ENCODE measurements at places on chromosomes 1 and 21.

DNA sequence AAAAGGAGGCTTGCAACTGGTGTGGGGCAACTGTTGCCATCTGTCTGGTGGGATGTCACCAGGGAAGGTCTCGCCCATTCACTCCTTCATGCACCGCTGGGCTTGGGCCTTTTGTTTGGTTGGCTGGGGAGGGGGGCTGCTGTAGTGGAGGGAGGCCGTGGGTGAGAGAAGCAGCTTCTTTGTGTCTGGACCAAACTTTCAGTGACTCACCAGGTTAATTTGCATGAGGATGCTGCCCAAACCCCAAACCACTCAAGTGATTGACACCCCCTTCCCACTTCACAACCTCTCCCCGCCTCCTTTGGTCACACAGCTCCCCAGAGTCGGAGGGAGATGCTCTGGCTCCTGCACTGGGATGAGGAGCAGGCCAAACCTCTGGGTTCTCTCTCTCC lies 19.7 kb downstream of the BTG2 start:
- DNase-seq = no peak

- no peak for DNase-seq
Observed at GRCh38 chr21:44916965-44917364, 3.7 kb downstream of the ITGB2 start.

GRCh38 chr1:163155606-163156005 lies 47.1 kb downstream of the RGS5 start:
- DNase-seq = no peak

DNA sequence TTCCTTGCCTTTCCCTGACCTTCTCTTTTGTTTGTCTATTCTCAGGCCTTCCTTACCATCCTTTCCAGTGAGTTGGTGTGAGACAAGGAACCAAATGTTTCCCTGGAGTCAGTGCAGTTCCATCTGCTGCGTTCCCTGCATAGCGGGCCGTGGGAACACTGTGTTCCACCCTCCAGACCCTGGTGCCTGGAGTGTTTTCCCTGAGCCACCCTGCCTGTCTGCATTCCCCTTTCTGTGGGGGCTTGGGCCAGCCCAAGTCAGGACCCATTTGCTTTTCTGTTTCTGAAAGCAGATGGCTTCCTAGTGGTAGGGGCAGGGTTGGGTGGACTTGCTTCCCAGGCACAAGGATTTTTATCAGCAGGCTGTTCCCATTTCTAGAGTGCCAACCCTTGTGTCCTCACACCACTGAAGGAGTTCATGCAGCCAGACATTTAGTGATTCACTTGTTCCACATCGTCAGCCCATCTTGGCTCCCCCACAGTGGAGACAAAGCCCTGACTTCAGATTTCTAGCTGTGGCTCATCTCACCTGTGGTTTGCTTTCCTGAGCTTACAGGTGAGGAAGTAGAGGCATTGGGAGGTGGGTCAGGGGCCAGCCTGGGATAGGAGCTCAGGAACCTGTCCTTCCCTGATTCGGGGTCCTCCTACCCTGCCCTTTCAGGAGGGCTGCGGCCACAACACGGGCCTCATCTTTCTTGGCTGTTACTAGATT lies 14.1 kb upstream of the MYOG start:
- DNase-seq = peak; percentile 58

DNA sequence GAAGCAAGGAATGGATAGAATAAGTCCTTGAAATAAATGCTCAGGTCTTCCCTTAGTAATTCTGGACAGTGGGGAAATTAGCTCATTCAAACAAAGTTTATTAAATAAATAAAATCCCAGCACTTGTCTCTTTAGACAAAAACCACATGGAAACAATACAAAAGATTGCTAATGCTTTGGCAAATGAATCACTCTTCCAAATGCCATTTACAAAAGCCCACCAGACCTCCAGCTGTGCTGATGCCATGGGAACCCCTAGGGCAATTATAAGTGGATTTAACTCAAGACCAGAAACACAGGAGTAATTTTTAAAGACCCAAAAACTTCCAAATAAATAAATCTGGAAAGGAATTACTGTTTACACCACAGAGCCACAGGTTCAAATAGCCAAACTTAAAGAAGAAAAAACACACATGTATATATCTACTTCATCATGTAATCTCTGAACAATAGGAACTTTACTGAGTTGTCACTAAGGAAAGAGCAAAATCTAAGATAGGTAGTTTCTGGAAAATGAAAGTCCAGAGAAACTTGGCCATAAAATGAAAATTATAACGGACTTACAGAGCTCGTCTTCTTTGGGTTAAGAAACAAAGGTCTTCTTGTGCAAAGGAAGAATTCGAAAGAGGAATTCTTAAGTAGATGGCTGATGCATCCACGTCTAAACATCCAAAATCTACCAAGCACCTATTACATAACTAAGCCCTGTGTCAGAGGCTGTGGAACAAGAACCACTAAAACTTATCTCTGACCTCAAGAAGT lies 399.4 kb downstream of the SMYD3 start:
- DNase-seq = no peak

- DNase-seq = no peak
Observed at GRCh38 chr1:96178053-96178452, 543.5 kb upstream of the PTBP2 start.

All from testis (tissue), 5 donors.